BJ (cell line): ENCODE measurements at places on chromosomes 1 and 21. TPM values are rescaled to one million over a fixed set of nuclear protein-coding genes. Genes with fewer than 3 reads are reported as not detected.

RASAL2 gene
- 27.5 and 27.7 TPM in 2 replicates for polyA plus RNA-seq

NBPF6 gene
- not detected in 2 replicates for polyA plus RNA-seq

CBR3 gene
- 11.3 and 13.5 TPM in 2 replicates for polyA plus RNA-seq

PIGM gene
- 3.5 and 4.8 TPM in 2 replicates for polyA plus RNA-seq

RAB7B gene
- 9.1 and 11.3 TPM in 2 replicates for polyA plus RNA-seq

USP48 gene
- polyA plus RNA-seq, result 10.8 and 23.6 TPM in 2 replicates

EPS15 gene
- 18.7 and 38.2 TPM in 2 replicates for polyA plus RNA-seq

RCAN3 gene
- 6.3 and 7.6 TPM in 2 replicates for polyA plus RNA-seq

PTPRF gene
- 70.3 and 97.0 TPM in 2 replicates for polyA plus RNA-seq

GRCh38 chr1:10515976-10516750, 41.4 kb downstream of the PEX14 start:
- DNase-seq, result no peak

DNA sequence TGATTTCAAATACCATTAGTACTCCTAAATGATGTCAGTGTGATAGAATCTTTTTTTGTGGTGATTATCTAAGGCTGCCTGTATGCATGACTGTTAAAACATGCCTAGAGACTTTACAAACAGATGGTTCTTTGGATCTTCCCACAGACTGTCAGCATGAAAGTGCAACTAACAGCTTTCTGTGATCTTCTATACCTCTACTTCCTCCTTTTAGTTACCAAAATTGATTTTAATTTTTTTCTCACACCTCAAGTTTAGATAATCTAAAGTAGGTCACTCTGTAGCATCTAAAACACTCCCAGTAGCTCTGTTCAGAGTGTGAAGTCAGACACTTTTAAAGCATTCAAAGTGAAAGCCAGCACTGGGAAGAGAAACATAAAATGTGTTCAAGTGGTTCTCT, 534.5 kb downstream of the PTPRC start:
- peak; percentile 41 for DNase-seq

GRCh38 chr1:85992791-85993190, 163.8 kb downstream of the COL24A1 start:
- peak; percentile 74 for DNase-seq

DNA sequence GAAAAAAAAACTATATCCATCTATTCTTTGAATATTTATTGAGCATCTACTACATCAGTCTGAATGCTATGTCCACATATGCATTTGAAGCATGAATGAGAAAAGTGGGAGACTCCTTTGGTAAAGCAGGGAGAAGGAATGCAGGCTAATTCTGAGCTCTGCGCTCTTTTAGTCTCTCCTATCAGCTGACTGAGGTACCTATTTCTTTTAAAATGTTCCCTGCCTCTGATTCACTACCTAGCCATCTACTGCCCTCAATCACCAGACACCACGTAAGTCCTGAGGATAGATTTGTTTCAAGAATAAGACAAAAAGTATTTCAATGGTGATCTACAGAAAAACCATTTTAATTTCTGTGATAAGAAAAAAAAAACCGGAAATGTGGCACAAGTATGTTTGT, 3.8 kb upstream of the RGS13 start:
- no peak for DNase-seq

GRCh38 chr21:14890141-14890540, 174.7 kb downstream of the NRIP1 start:
- DNase-seq, result no peak

- DNase-seq, result no peak
These were observed 90.0 kb upstream of the NFASC start for GRCh38 chr1:204780630-204781029.

GRCh38 chr1:24923485-24924113, 6.5 kb downstream of the RUNX3 start:
- DNase-seq, result no peak

DNA sequence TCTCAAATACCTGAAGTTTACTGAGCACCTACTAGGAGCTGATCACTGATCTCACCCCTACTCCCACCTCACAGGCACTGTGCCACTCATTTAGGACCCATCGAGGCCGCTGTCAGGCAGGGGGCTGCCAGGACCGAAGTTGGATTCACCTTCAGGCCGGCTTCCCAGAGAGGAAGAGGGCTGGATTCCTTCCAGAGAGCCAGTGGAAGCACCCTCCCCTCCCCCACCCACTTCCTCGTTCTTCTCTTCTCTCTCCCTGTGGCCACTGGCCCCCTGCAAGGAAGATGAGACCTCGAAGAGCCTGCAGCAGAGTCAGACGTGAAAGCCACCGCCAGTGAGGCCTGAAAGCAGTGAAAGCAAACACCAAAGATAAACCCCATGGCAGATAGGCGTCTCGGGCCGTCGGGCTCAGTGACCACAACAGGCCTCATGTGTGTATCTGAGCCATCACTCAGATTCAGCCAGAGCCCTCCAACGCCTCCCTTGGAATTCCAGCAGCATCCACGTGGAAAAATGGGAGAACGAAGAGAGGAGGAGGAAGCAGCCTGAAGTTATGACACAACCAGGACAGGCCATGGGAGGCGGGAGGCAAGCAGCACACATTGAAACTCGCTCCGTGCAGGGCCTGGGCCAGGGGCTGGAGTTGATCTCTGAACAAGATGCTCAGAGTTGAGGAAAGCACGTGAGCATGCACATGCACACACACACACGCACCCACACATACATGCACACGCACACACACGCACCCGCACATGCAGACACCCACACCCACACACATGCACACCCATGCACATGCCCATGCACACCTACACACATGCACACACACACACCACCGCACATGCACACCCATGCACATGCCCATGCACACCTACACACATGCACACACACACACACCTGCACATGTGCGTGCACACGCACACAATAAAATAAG, 6.2 kb upstream of the AGTRAP start:
- DNase-seq, result no peak

- DNase-seq, result no peak
These were observed 213.1 kb downstream of the RERE start for GRCh38 chr1:8604041-8604945.

DNA sequence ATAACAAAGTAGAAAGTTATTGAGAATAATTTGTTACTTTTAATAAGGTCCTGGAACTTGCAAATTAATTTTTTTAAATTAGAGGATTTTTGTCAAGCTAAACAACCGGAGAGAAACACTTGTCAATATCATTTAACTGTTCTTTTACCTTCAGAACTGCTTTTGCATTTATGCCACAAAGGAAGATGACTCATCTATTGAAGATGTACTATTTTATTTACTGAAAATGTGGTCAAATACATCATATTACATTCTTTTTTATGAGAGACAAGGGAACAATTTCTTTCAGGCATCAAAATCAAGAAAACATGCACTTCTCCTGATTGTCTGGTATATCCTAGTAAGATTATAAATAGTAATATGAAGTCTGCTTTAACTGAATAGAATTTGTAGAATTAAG, 558.2 kb upstream of the PRMT6 start:
- no peak for DNase-seq

GRCh38 chr1:41109310-41110197, 88.0 kb upstream of the SLFNL1 start:
- DNase-seq, result peak; percentile 86

GRCh38 chr1:184826001-184826400, 71.3 kb upstream of the EDEM3 start:
- DNase-seq, result no peak

DNA sequence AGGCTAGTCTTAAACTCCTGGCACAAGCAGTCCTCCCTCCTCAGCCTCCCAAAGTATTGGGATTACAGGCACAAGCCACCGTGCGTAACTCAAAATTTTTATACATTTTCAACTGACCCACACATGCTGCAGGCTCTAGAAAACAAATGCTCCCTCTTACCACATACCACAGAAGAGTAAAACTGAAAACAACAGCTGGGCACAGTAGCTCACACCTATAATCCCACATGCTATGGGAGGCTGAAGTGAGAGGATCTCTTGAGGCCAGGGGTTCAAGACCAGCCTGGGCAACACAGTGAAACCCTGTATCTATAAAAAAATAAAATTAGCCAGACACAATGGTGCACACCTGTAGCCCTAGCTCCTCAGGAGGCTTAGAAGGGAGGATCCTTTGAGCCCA, 56.7 kb downstream of the AKT3 start:
- no peak for DNase-seq

GRCh38 chr21:33546086-33546485, 3.2 kb downstream of the SON start:
- DNase-seq, result no peak

- no peak for DNase-seq
These were observed 112.4 kb downstream of the TBX19 start for GRCh38 chr1:168392958-168393549.

DNA sequence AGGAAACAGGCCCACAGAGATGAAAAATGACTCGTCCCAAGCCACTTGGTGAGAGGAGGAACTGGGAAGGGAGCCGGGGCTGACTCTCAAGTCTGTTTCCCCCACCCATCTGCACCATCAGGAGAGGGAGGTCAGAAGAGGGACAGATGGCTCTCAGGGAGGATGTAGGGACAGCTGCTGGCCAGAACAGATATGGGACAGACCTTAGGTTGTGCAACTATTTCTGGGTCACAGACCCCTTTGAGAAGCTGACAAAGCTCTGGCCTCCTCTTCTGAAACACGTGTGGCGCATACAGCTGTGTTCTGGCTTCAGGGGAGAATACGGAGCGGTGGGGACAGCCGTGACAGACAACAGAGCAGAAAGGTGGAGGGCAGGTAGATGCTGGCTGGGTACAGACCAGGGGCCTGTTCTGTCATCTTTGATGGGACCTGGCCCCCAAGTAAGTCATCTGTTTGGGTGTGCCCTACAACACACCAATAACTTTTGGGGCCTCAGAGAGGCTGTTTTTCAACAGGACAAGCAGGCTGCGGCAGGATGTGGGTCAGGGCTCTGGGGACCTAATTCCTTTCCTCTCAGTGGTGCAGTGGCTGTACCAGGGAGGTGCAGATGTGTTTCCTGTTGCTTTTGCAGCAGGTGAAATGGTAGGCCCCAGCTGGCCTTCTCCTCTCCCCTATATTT, 7.3 kb downstream of the SH3BGRL3 start:
- DNase-seq, result no peak

DNA sequence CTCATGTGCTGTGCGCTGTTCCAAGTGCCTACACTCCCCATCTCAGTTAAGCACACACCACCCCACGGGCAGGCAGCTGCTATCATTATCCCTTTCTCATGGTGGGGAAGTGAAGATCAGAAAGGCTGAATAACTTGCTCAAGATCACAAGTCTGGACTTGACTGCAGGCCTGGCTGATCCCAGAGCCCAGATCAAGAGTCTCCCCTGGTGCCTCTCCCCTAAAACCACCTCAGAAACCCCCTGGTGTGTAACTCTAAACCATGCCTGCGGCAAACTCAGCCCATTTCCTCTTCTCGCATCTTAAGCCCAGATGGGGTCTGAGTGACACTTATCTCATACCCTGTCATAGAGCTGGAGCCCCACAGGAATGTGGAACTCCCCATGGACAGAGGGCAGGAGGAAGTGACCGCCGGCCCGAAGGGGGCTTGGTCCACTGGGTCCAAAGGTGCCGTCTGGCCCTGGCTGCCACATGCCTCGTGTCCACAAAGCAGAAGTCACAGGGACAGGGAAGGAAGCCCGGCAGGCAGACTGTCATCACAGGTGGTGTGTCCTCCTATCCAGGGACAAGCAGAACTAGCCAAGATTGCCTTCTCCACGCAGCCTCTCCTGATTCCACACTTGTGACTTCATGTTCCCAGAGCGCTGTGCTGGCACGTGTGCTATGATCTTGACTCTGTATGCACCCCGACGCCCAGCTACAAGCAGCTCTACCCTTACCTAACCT, 92.1 kb downstream of the SYF2 start:
- DNase-seq, result no peak

GRCh38 chr1:55448261-55448660, 233.1 kb upstream of the USP24 start:
- DNase-seq, result no peak

- no peak for DNase-seq
These were observed 55.5 kb downstream of the GABPA start for GRCh38 chr21:25790122-25790877.

DNA sequence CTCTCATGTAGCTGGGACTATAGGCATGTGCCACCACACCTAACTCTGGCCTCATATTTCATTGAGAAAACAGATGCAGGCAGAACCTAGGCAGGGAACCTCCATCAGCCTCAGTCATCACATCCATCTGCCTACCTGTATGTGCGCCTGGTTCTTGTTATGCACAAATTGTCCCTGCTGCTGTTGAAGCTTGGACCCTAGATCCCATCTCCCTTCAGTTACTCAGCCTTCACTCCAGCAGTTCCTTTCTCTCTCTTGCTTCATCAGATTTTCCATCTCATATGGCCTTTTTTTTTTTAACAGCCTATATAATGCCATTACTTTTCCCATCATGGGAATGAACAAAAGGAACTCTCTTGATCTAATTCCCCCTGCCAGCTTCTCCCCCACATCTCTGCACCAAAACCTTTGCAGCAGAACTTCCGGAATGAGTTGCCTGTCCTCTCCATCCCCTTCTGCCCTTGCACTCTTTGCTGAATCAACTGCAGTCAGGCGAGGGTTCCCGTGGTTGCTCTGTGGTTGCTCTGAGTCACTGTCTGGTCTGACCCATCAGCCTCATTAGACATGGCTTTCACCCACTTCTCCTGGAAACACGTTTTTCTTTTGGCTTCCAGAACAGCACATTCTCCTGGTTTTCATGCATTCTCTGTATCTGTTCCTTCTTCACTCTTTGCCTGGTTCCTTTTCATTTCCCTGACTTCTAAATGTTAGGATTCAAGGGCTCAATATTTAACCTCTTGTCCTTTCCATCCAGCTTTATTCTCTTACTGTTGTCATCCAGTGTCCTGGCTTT, 41.5 kb downstream of the UBE4B start:
- DNase-seq, result peak; percentile 91

DNA sequence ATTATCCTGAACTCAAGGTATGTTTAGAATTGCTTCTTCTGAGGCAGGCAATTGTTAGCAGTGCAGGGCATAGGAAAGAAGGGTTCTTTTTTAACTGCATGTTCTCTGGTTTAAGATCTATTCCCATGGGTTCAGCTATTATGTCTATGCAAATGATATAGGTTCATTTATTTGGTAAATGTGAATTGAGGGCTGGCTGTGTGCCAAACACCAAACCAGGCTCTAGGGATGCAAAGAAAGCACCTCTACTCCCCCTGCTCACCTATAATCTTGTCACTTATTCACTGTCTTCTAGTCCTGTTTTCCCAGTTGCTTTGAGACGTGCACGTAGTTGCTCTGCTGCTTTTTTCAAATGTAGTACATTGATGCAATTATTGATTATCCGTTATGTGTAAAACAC, 691 bp upstream of the KIFAP3 start:
- no peak for DNase-seq

GRCh38 chr1:206486995-206487788, 16.9 kb downstream of the IKBKE start:
- no peak for DNase-seq

DNA sequence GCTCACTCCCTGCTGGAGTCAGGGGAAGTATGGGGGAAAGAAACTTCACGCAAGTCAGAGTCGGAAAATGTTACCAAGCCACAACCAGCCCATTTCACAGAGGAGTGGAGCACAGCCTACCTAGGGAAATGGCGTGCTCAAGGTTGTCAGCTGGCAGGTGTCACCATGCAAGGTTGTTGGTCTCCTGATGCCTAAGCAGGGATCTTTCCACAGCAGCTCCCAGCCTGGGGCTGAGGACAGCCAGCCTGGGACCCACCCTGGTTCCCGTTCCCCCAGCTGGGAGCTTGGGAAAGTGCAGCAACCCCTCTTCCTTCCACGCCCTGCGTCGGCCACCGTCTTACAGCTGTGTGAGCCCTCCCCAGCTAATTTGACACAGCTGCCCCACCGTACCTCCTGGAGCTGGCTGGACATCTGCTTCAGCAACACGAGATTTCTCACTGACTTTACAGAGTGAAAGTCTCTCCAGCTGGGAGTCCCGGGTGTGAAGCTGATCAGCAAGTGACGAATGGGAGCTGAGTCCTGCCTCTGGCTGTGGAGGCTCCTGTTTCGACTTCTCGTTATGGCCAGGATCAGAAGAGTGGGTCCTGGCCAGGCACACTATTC, 224.6 kb upstream of the RAB4A start:
- DNase-seq, result no peak
